ENCODE measurements at places on chromosomes 4 and X.

DNA sequence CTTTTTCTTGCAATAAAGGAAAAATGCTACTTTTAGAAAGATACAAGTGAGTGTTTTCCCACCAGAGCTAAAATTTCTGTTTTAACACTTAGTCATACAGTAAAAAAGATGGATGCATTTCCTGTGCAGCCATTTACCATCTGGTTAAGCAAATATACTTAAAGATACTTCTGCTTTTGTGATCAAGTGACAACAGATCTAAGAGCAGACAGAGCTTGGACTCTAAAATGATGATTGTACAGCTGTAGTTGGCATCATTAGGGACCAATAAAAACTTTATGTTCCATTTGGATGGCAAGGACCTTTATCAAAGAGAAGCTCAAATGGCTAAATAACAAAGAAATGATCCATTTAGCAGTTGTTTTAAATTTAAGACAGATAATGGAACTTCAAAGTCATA lies 270.8 kb downstream of the FSTL5 start:
- no peak for DNase-seq

DNA sequence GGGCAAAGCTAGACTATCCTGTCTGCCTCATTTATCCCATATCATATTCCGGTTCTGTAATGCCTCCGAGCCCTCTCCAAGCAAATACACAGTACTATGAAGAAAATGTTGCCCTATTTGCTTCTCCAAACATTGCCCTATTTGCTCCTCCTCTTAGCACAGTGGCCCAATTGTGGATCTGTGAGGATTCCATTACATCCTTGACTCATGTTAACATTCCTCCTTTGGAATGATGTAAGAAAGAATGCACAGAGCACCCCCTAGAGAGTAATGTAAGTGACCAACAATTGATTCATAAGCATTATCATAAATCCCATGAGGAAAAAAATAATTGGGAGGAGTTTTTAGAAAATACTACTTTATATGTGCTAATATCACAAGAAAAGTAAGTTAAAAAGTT lies 11.3 kb upstream of the BTC start:
- DNase-seq = no peak

GRCh38 chr4:39741401-39741800 lies 43.5 kb downstream of the UBE2K start:
- DNase-seq = no peak

- DNase-seq = no peak
Observed at GRCh38 chr4:181939199-181939945, 303.8 kb upstream of the TENM3 start.

DNA sequence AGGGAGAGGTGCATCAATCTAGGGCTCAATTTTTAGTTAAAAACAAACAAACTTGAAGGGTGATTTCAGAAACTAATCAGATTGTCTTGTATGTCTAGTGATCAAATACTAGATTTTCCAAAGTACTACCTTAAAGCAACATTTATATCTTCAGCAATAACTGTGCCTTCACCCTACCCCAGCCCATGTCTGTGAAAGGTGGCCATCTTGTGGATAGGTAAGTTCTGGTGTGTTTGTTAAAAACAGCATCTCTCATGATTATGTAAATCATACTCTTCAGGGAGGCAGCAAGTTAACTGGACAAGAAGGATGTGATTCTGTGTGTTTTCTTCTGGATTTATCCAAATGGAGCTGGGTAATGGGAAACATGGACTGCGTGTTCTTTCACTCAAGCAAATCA lies 81.4 kb upstream of the ACSL1 start:
- no peak for DNase-seq

GRCh38 chr4:28350485-28350884 lies 1489.8 kb downstream of the STIM2 start:
- DNase-seq = no peak

GRCh38 chrX:24216037-24216436 lies 66.5 kb downstream of the ZFX start:
- DNase-seq = no peak

GRCh38 chr4:73891739-73892405 lies 22.7 kb downstream of the CXCL1 start:
- no peak for DNase-seq

- DNase-seq = no peak
Observed at GRCh38 chrX:31236231-31236630, 164.4 kb upstream of the FTHL17 start.

DNA sequence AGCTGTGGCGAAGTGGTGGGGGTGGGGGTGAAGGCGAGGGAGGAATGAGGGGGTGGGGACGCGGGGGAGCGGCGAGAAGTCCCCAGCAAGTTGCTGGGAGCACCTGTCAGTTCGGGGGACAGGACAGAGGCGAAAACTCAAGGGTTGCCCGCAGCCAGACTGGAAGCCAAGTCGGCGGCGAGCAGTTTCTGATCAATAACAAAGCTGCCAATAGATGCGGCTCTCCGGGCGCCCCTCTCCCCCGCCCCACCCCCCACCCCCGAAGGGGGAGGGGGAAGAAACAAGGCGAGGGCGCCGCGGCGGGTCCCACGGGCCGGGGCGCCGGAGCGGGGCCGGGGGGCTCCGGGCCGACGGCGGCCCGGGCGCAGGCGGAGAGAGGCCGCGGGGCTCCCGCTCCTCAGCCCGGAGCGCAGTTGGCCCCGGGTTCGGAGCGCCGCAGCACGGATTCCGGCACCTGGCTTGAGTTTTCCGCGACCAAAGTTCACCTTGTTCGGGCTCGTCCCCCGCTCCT lies 379 bp downstream of the PDGFC start:
- peak; percentile 43 for DNase-seq

DNA sequence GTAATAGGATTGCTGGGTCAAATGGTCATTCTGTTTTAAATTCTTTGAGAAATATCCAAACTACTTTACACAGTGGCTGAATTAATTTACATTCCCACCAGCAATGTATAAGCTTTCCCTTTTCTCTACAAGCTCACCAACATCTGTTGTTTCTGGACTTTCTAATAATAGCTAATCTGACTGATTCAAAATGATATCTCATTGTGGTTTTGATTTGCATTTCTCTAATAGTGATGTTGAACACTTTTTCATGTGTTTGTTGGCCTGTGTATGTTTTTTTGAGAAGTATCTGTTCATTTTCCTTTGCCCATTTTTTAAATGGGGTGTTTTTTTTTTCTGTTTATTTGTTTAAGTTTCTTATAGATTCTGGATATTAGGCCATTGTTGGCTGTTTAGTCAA lies 659.0 kb upstream of the GNPDA2 start:
- no peak for DNase-seq

GRCh38 chr4:2393353-2394270 lies 24.8 kb downstream of the ZFYVE28 start:
- DNase-seq = no peak

Data from hematopoietic multipotent progenitor cell treated with erythropoietin and hydrocortisone succinate and interleukin-3 and kit ligand, for 6 days (in vitro differentiated cells).